KBM-7 (cell line): ENCODE measurements at places on chromosomes 13 and 19.
A peak's percentile ranks its signal among the peaks of the same experiment; 100 is the strongest.

DNA sequence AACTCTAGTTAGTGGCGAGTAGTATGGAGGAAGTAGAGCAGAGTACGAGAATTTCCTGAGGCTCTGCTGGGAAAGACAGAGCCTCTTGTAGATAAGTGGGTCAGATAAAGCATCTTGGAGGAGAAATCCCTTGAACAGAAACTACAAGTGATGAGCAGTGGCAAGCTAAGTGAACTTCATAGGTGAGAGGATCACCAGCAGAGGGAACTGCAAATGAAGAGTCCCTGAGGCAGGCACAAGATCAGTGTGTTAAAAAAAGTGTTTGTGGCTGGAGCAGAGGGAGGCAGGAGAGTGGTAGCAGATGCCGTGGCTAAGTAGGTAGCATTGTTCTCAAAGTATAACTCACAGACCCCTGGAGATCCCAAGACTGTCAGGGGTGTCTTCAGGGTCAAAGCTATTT, 437.6 kb downstream of the HS6ST3 start:
- no peak for DNase-seq

DNA sequence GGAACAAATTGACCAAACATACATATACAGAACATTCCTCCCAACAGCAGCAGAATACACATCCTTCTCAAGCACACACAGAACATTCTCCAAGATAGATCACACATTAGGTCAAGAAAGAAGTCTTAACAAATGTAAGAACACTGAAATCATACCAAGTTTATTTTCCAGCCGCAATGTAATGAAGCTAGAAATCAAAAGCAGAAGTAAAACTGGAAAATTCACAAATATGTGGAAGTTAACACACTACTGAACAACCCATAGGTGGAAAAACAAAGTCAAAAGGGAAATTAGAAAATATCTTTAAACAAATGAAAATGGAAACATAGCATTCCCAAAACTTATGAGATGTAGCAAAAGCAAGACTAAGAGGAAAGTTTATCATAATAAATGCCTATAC, 692.6 kb downstream of the DIAPH3 start:
- DNase-seq = no peak

GRCh38 chr13:48492470-48493065, 40.3 kb downstream of the RCBTB2 start:
- peak; percentile 99 for DNase-seq

DNA sequence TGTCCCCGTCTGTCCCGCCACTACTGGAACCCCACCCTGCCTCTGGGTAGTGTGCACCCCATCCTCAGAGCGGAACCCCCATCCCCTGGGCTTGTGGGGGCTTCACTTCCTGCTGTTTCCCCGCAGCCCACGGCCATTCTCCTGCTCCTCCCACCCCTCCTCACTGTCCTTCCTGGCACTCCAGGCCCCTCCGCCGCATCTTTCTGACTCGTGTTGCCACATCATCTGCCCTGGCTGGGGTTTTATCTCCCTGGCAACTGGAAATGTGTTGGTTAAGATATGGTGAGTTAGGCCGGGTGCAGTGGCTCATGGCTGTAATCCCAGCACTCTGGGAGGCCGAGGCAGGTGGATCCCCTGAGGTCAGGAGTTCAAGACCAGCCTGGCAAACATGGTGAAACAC, 37.3 kb downstream of the KDM4B start:
- no peak for DNase-seq

- DNase-seq = no peak
Observed at GRCh38 chr13:31528176-31528575, 211.2 kb upstream of the RXFP2 start.

DNA sequence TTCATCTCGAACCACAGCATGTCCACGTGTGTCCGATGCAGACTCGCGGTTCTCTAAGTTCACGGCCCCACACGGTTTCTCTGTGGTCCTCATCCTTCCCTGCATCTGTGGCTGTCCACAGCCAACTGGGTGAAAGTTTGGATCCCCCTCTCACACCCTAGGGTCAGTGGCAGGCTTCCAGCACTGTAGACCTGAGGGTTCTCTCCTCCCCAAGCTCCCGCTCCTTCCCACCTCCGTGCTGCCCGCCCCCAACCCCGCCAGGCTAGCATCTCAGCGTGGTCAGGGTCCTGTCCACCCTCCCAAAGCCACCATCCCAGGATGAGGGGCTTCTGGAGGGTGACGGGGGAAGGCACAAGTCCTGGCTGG, 3.0 kb downstream of the ANGPTL4 start:
- no peak for DNase-seq
